Smooth muscle cell of bladder (primary cell): ENCODE measurements at places on chromosomes 6 and 20. TPM values are rescaled to one million over a fixed set of nuclear protein-coding genes. Genes with fewer than 3 reads are reported as not detected.

Gene LAMP5
- under 0.01 and 0.09 TPM in 2 replicates for total RNA-seq

Gene ERVFRD-1
- not detected in 2 replicates for total RNA-seq

Gene SLC22A16
- total RNA-seq = not detected in 2 replicates

Gene CTAGE9
- total RNA-seq = not detected in 2 replicates

Gene GSTA4
- 32.0 and 37.3 TPM in 2 replicates for total RNA-seq

Gene PSMG4
- 42.2 and 46.6 TPM in 2 replicates for total RNA-seq

Gene SOX18
- total RNA-seq = 0.18 TPM in 1 of 2 replicates, not detected in the other

Gene ADAM33
- total RNA-seq = 21.9 and 44.4 TPM in 2 replicates

Gene BTN1A1
- not detected in 2 replicates for total RNA-seq

Gene HLA-DRB1
- not detected in 2 replicates for total RNA-seq

Gene CRIP3
- total RNA-seq = 0.18 TPM in 1 of 2 replicates, not detected in the other

Gene CDS2
- total RNA-seq = 20.1 and 24.1 TPM in 2 replicates

Gene VPS16
- 72.2 and 72.7 TPM in 2 replicates for total RNA-seq

Gene FOXF2
- total RNA-seq = 2.1 and 3.8 TPM in 2 replicates

Gene RIN2
- total RNA-seq = 48.9 and 57.3 TPM in 2 replicates

Gene ECT2L
- total RNA-seq = under 0.01 TPM in 1 of 2 replicates, not detected in the other

Gene RBPJL
- total RNA-seq = not detected in 2 replicates

Gene KCNK5
- total RNA-seq = not detected in 2 replicates

Gene HTR1E
- not detected in 2 replicates for total RNA-seq

Gene TFAP2C
- total RNA-seq = under 0.01 TPM in 1 of 2 replicates, not detected in the other

Gene EDN1
- total RNA-seq = 0.43 and 2.0 TPM in 2 replicates

Gene ZNF322
- 14.1 and 15.4 TPM in 2 replicates for total RNA-seq

Gene ROS1
- total RNA-seq = under 0.01 and 0.09 TPM in 2 replicates

Gene BEND3
- 0.71 and 1.7 TPM in 2 replicates for total RNA-seq

Gene RRP36
- total RNA-seq = 76.1 and 80.2 TPM in 2 replicates

Gene DOK5
- 8.1 and 20.7 TPM in 2 replicates for total RNA-seq

Gene WFDC10B
- 0.14 TPM in 1 of 2 replicates, not detected in the other for total RNA-seq

Gene RIPK1
- total RNA-seq = 24.0 TPM in 2 replicates

Gene TMEM74B
- 0.46 TPM in 1 of 2 replicates, not detected in the other for total RNA-seq

Gene SIRPD
- not detected in 2 replicates for total RNA-seq

Gene PTCRA
- not detected in 2 replicates for total RNA-seq

Gene DPPA5
- not detected in 2 replicates for total RNA-seq

Gene TMEM217
- total RNA-seq = 1.9 and 4.0 TPM in 2 replicates

Gene MPIG6B
- not detected in 2 replicates for total RNA-seq

Gene SNAP25
- 3.7 and 9.5 TPM in 2 replicates for total RNA-seq
